ENCODE measurements at places on chromosomes 2 and 18.

- no peak for DNase-seq
Observed at GRCh38 chr2:232325324-232326273, 53.0 kb upstream of the ALPP start.

DNA sequence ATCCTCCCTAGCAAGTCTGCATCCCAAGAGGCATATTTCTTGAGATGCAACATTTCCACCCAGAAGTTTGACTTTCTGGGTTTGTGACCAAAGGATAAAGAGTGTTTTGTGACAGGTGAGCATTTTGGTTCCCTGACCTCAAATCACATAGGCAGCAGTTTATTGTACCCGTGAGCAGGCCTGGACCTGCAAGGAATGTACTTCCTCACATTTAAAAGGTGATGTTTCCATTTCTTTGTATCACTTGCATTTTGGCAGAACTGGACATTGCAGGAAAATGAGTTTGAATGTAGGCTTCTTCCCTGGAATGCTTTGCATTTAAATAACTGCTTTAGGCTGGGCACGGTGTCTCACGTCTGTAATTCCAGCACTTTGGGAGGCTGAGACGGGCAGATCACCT, 160.7 kb downstream of the ALPK2 start:
- no peak for DNase-seq

- no peak for DNase-seq
Observed at GRCh38 chr2:113127646-113128570, 510 bp downstream of the IL1RN start.

DNA sequence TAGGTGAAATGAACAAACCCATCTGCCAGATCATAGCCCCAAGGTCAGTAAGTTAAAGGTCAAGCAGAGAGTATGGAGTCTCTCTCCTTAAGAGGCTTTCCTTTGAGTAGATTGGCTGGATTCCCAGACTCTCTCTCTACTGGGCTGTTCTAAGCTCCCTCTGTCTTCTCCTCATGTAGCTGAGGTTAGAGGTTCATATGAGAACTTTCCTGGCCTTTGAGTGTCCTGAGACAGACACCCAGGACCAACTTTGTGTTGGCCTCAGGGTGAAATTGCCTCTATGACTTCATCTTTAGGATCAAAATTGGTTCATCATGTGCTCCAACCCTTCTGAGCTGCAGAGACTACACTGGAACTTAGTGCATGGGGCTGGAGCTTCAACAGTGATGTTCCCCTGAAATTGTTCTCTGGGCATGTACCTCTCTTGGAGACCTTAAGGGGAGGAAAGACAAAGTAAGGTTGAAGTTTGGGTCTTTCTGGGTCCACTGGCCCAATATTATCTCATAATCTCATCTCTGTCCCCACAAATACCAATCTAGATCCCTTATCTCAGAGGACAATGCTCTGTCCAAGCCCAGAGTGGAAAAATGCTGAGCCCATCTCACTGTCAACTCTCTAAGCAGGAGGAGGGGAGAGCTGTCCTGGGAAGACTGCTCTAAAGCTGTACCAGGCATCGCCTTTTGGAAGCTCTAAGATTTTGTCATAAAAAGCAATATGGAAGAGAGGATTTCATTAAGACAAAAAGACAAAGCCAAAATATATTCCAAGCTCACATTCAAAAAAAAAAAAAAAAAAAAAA, 177.3 kb upstream of the ARL4C start:
- no peak for DNase-seq

DNA sequence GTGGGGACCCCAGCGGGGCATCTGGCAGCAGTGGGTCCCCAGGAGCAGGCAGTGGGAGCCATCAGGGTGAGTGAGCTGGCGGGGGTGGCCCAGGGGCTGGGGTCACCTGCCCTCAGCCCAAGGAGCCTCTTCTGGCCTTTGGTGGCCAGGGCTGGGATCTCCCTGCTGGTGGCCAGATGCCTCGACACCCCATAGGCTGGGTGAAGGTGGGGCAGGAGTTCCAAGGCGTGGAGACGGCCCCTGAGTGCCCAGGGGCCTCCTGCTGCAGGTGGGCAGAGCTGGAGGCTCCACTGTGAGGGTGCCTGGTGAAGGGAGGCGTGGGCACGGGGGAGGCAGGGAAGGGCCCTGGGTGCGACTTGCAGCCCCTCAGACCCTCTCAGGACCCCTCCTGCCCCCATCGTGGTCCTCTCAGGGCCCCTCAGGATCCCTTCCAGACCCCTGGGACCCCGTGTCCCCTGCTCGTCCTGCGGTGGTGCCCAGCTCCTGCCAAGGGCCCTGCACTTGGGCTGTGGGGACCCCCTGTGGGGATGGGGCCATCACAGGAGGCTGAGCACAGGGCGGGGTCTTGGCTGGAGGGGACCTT, 5.0 kb upstream of the GPR35 start:
- DNase-seq: no peak

DNA sequence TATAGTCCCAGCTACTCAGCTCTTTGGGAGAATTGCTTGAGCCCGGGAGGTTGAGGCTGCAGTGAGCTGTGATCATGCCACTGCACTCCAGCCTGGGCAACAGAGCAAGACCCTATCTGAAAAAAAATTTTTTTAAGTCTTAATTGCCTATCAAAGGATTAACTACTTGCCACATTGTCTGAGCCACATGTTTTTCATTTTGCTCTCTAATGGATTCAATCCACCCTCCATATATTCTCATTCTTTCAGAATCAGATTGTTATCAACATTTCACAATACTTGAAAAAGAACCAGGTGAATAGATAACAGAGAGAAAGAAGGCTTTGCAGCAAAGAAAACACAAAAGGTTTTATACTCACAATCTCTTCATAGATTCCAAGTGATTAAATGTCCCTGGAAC, 61.0 kb downstream of the PXDN start:
- DNase-seq: no peak

GRCh38 chr2:186639939-186640338, 50.1 kb downstream of the ITGAV start:
- no peak for DNase-seq

DNA sequence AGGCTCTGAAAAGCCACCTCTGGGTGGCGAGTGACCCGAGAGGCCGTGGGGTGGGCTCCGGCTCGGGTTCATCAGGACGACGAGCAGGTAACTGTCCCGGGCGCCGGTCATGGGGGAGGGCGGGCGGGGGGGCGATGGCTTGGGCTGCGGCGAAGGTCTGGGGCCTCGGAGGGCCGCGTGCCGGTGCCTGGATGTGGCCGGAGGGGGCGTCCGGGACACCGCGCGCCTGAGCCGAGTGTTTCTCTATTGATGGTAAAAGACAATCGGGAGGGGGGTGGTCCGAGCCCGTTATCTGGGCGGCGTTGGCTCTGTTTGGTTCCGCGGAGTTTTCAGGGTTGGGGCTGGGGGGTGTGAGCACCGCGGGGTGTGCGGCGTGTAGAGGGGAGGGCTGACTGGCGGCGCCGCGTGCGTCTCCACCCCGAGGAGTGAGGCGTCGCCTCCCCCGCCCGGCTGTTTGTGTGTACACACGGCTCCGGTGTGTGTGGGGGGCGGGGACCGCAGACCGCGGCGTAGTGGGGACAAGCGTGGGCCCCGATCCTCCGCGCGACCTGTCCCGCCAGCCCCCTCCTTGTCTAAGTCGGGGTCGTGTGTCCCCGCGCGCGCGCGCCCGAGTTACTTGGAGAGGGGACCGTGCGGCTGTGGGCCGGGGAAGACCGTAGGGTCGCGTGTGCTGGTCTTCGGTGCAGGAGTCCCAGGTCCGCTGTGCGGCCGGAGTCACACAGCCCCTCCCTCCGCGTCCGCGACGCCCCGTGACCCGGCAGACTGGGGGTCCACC, 1.6 kb downstream of the CTIF start:
- DNase-seq: peak; percentile 45

- DNase-seq: peak; percentile 55
Observed at GRCh38 chr18:50312296-50313030, 25.0 kb upstream of the CXXC1 start.

DNA sequence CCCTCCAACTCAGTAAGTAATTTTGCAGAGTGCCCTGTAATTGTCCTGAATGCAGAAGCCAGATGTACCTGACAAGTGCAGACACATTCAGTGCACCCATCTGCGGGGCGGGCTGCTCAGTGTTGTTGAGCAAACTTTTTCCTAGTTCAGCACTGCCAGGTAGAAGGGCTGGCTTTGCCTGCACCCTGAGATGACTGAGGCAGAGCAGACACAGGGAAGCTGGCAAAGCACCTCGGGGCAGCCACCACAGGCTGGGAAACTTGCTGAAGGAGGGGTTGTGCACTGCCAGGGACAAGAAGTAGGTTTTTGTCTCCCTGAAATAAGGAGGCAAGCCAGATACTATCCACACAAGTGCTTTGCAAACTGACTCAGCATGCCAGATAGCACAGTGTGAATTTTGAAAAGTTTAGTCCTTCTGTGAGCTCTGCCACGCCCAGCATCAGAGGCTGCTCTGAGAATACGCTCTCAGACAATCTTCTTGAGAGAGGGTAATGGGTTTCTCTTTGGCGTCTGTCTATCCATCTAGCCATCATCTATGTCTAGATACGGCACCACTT, 62.3 kb downstream of the SOWAHC start:
- no peak for DNase-seq

GRCh38 chr18:75350512-75350839, 77.0 kb downstream of the SMIM21 start:
- no peak for DNase-seq

GRCh38 chr18:398935-399630, 101.4 kb downstream of the COLEC12 start:
- no peak for DNase-seq

- DNase-seq: no peak
Observed at GRCh38 chr18:48769006-48769636, 181.6 kb downstream of the SMAD7 start.

DNA sequence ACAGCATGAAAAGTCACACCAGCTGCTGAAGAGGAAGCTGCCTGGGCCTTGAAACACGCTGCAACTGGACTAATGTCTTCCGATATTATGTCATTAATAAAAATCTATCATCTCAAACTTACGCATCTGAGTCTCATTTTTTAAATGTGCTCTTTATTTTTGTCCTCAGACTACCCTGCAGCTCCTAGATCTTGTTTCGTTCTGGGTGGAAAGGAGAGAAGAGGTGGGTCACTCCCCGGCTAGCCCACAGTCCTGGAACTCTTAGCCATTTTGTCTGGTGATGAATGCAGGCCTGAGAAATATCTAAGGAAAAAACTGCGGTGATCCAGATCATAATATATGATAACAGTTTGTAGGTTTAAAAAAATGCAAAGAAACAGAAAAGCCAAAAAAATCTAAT, 73.3 kb downstream of the TXNL1 start:
- DNase-seq: no peak

GRCh38 chr2:27805180-27805579, 33.7 kb downstream of the MRPL33 start:
- no peak for DNase-seq

Measured in GF-D8 (cell line).